Smooth muscle cell of the coronary artery (primary cell): ENCODE measurements at places on chromosomes 11 and 22. TPM values are rescaled to one million over a fixed set of nuclear protein-coding genes. Genes with fewer than 3 reads are reported as not detected.

The CHRNA10 gene
- total RNA-seq = 0.23 and 1.1 TPM in 2 replicates

The KCNE3 gene
- 0.15 and 16.1 TPM in 2 replicates for total RNA-seq

The ST14 gene
- total RNA-seq = under 0.01 and 0.23 TPM in 2 replicates

The CNTF gene
- 0.70 and 0.90 TPM in 2 replicates for total RNA-seq

The PKDREJ gene
- total RNA-seq = under 0.01 TPM in 1 of 2 replicates, not detected in the other
